Myocyte (in vitro differentiated cells): ENCODE measurements at places on chromosomes 12 and 14.

DNA sequence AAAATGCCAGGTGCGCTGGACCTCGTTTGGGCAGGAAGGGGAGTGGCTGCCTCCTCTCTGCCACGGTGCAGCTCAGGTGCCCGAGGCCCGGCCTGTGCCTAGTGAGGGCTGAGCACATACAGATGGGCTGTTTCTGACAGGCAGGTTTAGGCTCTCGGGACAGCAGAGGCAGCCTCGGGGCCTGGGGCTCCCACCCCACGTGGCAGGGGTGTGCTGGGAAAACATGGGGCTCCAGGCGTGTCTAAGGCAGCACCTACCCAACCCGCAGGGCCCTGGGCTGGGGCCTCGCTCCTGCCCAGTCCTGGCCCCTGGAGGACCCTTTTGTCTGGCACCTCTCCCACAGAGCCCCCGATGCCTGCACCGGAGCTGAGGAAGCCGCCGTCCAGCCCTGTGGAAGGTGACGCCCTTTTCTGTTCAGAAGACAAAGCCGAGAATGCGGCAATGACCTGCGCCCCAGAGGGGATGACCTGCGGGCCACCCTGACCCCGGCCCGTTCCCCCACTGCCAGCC lies 76.4 kb upstream of the GALNT9 start:
- no peak for DNase-seq

- no peak for DNase-seq
Measured at GRCh38 chr12:13223179-13223804, 26.8 kb downstream of the EMP1 start.

DNA sequence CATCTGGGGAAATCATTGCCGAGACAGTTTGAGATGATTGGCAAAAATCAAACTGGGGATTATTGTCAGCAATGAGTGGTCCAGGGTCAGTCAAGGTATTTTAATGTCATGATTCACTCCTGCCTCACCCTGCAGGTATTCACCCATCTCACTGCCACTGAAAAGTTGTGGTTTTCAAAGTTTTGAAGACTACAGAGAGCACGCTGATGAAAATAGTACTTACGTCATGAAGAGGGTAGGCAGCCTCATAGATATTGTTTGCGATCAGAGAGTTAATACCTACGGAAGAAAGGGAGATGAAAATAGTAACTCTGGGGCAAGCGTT lies 138.0 kb downstream of the ANO2 start:
- DNase-seq = peak; percentile 32

GRCh38 chr12:85130646-85131045 lies 94.5 kb downstream of the LRRIQ1 start:
- DNase-seq = peak; percentile 35

- DNase-seq = peak; percentile 12
Measured at GRCh38 chr12:27673101-27673718, 23.0 kb upstream of the REP15 start.

GRCh38 chr14:68458840-68459469 lies 333.9 kb downstream of the ZFP36L1 start:
- DNase-seq = peak; percentile 91

- DNase-seq = peak; percentile 93
Measured at GRCh38 chr12:122125452-122126341, 47.1 kb downstream of the MLXIP start.

- no peak for DNase-seq
Measured at GRCh38 chr12:26068503-26068902, 56.3 kb downstream of the BHLHE41 start.

DNA sequence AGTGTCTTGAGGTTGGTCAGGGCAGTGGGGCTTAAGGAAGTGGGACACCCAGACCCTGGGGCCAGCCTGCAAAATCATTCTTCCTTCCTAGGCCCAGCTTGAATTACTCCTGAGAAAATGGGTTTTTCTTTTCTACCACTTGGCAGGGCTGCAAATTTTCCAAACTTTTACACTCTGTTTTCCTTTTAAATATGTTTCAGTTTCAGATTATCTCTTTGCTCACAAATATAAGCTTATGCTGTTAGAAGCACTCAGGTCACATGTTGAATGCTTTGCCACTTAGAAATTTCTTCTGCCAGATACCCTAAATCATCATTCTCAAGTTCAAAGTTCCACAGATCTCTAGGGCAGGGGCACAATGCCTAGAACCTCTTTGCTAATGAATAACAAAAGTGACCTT lies 2.9 kb upstream of the LGR5 start:
- DNase-seq = no peak

- DNase-seq = no peak
Measured at GRCh38 chr12:93318720-93319522, 58.8 kb upstream of the NUDT4 start.

DNA sequence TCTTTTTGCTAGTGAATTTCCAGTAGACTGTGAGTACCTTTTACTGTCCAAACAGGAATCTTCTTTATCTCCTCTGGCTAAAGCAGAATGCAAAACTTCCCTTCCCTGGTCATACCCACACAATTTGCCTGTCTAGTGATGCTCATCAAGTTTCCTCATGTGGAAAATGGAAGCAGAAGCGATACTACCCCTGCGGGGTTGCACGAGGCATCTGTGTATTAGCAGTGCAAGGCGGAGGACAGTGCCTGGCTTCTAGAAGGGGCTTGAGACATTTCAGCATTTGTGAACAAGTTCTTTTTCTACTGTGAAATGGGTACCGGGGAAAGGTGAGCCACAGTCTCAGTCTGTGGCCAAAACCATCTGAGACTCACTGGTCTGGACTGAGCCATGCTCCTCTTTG lies 340.9 kb downstream of the AACS start:
- no peak for DNase-seq

DNA sequence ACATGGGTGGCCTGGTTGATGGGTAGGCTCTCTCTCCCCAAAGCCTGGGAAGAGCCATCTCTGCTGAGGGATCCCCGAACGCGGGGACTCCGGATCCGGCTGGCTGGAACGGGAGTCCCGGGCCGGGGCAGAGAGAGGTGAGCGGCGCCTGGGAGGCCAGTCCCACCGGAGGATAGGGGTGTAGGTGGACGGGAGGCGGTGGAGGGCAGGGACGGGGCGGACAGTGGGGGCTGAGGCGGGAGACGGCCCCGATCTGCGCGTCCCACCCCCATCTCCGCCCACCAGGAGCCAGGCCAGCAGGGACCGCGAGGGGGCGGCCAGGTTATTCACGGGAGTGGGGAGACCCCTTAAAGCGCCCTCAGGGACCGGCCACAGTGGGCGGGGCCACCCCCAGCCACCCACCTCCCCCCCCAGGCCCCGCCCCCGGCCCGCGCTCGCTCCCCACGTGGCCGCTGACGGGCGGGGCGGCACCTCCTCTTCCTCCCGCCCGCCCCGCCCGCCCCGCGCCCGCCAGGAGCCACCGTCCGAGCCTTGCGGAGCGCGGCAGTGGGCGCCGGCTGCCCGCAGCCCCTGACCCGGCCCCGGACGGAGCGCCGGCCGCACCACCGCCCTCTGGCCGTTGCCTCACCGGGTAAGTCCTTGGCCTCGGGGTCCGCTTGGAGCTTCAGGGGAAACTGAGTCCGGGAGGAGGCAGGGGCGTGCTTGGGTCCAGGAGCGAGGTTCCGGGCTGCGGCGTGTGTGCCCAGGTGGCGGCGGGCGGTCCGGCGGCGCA lies at the start of gene INF2:
TSS of gene INF2 (plus strand) at position 510 of the 772 bp plus-strand sequence. CDS start 11,748 bp downstream, outside the sequence.
- DNase-seq = peak; percentile 76

GRCh38 chr12:47801904-47802246 lies 17.8 kb downstream of the HDAC7 start:
- DNase-seq = no peak

DNA sequence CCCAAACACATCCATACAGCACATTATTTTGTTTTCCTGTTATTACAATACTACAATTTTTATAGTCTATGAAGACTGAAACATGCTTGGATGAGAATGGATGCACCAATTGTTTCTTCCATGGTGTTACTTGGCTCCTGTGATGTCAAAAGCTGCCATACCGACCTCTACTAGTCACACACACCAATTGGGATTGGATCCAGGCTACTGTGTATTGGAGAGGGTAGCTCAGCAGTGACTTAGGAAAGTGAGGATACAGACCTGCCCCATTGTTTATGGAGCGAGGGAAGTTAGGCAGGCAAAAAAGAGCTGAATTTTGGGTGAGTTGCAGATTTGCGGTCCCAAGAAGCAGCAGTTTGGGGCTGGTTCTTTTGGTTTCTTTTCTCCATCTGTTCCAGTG lies 30.8 kb upstream of the AKAP6 start:
- peak; percentile 9 for DNase-seq

DNA sequence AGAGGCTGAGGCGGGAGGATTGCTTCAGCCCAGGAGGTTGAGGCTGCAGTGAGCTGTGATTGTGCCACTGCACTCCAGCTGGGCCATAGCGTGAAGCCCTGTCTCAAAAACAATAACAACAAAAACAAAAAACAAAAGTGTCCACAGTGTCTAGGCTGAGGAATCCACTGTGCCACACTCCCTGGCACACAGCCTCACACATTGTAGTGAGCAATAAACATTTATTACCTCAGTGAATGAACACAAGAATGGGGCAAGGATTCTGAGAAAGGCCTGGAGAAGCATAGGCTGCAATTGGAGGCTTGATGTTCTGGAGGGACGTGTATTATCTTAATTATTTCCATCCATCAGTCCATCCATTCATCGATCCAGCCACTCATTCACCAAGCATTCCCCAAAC lies 17.1 kb upstream of the P2RX7 start:
- no peak for DNase-seq

DNA sequence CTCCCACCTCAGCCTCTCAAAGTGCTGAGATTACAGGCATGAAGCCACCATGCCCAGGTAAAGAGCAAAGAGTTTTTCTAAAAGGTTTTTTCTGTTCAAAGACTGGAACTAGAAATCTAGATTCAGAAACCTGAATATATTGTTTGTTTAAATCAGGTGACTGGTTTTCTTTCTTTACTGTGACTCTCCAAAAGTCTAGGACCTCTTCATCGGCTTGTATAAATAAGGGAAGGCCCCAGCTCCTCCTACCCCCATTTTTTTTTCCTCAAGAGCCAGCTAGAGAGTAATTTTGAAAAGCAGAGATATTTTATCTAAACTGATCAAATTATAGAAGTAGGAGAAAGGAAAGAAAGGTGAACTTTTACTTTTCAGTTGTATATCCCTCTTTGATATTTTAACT lies 48.0 kb downstream of the TMEM116 start:
- DNase-seq = no peak

DNA sequence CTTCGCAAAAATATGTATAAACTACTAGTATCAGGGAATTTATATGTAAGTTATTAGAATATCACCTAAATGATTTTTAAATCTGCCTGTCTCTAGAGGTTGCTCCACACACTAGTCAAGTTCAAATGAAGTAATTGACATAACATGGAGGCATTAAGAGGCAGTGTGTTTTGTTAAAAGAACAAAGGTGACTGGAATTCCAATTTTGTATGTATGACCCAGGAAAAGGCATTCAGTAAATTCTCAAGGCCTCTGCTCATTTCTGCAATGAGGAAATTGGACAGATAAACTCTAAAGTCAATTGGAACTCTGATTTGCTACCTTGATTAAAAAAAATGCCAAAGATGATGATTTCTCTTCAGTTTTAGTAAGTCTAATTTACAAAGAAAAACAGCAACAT lies 117.1 kb downstream of the NAV3 start:
- DNase-seq = no peak

- DNase-seq = no peak
Measured at GRCh38 chr12:129903092-129903945, 506 bp downstream of the TMEM132D start.

DNA sequence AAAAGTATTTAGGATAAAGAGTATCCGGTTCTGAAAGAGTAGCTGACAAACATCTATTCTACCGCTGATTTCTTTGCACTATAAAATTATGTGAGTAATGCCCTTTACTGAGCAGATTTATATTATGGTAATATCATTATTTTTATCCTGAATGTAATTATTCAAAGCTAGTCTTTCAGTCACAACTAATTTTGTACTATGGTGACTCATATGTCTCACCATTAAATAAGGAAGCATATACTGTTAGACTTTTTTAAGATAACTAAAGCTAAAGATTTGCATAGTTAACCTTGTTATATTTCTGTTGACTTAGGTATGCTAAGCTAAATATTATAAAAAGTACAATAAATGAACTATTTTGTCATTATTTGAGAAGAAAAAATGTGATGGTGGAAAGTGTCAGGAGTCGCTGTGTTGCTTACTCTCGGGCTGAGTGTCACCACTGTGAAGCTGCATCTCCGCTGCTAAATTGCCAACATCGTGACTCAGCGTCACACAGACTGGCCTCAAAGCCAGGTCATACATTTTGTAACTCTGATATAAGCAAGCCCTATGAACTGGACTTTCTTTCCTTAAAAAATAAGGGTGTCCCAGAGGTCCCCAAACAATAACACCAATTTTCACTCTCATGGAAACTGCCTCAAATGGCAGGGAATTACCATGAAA lies 69.1 kb upstream of the SSTR1 start:
- peak; percentile 59 for DNase-seq

DNA sequence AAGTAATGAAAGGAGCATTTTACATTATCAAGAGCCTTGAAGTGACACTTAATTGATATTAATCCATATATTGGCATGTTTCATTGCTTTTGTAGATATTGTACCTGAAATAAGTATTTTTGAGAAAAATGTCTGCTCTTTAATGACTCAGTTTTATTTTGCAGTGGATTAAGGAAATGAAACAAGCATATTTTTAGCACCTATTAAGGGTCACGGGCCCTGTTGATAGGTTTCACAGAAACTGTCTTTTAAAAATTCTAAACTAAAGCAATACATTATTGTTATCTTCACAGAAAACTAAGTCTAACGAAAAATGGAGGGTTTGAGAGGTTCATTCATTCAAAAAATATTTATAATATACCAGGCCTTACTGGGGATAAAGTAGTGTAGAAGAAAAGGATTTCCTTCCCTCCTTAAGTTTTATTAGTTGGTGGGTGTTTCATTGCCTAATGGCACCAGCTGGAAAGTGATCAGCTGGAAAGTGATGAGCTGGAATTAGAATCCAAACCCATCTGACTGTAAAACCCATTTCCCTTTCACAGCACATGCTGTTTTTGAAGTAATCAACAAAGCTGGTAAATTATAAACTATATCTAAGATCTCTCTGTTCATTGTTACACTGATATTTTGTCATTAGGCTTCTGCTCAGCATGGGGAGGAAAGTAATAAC lies 54.2 kb downstream of the PTPRQ start:
- no peak for DNase-seq

GRCh38 chr12:131044760-131045381 lies 91.2 kb downstream of the ADGRD1 start:
- no peak for DNase-seq

DNA sequence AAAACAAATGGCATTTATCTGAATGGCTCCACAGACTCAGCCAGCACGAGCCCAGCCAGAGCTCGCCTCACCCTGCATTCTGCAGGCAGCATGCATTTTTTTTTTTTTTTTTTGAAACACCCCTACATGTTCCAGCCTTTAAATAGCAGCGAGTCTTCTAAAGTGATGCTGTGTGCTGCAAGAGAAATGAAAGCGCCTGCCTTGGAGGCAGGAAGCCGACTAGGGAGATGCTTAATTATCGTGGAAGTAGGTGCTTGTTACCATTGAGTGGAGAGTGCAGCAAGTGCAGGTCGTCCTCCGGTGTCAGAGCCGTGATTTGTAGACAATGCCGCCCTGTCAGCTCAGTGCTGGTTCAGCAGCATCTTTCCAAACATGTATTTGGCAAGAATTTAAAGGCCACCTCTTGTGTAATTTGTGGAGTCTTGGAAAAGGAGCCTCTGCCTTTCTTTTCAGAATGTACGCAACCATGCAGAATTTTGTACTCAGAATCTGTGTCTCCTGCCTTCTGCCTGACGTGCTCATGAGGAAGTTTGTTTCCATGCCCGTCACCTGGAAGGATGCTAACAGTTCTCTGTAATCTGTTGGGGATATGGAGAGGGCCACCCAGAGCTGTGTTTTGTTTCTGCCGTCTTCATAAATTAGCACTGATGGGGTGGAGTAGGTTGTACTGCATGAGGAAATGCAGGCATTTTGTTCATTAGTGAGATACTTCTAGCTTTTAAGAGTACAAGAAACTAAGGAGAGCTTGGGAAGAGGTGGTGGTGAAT lies 345.9 kb upstream of the RGS6 start:
- peak; percentile 30 for DNase-seq

GRCh38 chr14:28744126-28744525 lies 22.5 kb upstream of the FOXG1 start:
- no peak for DNase-seq
